ENCODE measurements at places on chromosomes 4 and X.

- no peak for DNase-seq
These were observed 511.8 kb upstream of the ARX start for GRCh38 chrX:25527596-25527995.

DNA sequence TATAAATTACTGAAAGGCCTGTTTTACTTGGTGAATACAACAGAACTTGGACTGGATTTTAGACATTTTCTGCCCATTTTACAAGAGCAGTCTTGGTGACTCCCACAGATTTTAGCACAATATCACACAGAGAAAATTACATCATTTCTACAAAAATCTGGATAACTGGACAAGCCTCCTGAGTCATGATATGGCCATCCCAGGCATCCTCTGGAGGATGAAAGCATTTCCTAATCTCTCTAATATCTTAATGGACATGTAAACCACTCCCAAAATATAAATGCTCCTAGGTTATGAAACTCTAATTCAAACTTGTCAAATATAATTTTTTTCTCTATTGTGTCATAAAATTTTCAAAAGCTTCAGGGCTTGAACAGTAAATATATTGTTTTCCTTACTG, 1170.8 kb upstream of the PCDH7 start:
- DNase-seq, result no peak

- no peak for DNase-seq
These were observed 194.0 kb upstream of the BOD1L1 start for GRCh38 chr4:13821522-13821921.

DNA sequence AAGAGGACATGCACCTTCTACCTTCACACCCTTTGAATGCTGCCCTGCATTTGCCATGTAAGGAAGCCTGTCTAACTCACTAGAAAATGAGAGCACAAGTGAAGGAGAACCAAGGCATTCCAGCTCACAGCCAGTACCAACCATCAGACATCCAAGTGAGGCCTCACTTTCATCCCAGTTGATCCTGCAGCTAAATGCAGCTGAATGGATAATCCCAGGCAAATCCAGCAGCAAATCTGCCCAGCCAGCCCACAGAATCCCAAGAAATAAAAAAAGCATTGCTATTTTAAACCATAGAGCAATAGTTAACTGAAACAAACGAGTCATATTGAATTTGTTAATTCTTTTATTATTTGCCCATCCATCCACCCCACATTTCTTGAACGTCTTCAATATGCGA, 112.5 kb downstream of the C4orf33 start:
- no peak for DNase-seq

GRCh38 chr4:66767442-66767841, 777.9 kb downstream of the CENPC start:
- no peak for DNase-seq

GRCh38 chrX:23980011-23980441, 47.0 kb downstream of the KLHL15 start:
- no peak for DNase-seq

- DNase-seq, result no peak
These were observed 56.1 kb upstream of the MSX1 start for GRCh38 chr4:4803216-4803911.

GRCh38 chrX:110004731-110005369, 1.9 kb downstream of the TMEM164 start:
- no peak for DNase-seq

DNA sequence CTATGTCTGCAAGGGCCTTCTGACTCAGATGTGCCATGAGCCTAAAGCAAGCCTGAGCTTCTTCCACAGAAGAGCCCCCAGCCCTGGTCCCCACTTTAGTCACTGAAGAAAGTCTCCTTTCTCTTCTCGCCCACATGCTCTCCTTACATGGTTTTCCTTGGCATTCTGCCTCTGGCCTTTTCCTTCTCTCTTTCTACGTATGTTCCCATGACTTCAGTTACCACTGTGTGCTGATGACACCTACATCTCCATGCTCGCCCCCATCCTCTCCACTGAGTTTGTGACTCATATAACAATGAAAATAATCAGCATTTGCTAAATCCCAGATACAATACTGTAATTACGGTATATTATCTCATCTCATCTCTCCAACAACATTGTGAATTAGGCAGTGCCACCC, 149.3 kb downstream of the AMMECR1 start:
- no peak for DNase-seq

DNA sequence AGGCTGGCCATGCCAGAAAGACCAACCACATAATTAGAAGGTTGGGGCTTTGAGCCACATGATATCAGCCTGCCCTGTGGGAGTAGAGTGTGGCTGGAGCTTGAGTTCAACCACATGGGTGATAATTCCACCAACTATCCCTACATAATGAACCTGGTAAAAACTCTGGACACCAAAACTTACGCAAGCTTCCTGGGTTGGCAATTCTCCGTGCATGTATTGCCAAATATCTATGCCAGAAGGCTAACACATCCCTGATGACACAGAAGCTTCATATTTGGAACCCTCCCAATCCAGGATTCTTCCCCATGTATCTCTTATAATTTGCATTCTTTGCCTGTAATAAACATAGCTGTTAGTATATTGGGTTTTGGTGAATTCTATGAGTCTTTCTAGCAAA, 68.2 kb downstream of the FUNDC1 start:
- DNase-seq, result no peak

- no peak for DNase-seq
These were observed 67.1 kb upstream of the MYOZ2 start for GRCh38 chr4:119068529-119068962.

- no peak for DNase-seq
These were observed 66.7 kb downstream of the DRD5 start for GRCh38 chr4:9847968-9848748.

DNA sequence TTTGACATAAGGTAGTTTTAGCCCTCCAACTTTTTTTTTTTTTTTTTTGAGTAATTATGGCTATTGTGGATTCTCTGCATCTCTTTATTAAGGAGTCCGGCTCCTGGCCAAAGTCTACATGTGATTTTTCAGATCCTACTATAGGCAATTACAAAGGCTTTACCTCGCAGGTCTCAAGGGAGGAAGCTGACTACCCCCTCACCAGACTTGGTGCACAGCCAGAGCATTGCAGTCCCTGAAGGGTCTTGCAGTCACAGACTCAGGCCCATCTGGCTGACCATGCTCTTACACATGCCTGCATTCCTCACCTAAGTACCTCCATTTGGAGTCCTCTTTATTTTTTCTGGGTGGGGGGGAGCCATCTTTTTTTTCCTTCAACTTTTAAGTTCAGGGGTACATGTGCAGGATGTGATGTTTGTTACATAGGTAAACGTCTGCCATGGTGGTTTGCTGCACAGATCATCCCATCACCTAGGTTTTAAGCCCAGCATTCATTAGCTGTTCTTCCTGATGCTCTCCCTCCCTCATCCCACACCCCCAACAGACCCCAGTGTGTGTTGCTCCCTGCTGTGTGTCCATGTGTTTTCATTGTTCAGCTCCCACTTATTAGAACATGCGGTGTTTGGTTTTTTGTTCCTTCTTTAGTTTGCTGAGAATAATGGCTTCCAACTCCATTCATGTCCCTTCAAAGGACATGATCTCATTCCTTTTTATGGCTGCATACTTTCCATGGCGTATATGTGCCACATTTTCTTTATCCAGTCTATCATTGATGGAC, 88.4 kb upstream of the STIM2 start:
- no peak for DNase-seq
